ENCODE measurements at places on chromosomes 1 and 21.

DNA sequence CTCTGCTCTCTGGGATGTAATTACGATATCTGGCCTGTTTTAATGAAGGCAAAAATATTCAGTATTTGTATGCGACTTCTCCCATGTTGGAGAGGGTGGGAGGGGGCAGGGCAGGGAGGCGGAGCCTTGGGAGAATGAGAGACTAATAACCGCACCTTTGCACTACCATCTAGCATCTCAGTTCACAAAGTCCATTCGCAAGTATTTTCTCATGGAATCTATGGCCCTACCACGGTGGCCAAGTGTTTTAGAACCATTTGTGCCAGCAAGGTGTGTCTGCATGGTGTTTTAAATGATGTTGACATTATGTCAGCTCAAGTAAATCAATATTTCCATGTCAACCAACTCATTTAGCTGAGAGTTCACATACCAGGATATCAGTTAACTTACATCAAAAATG lies 14.3 kb upstream of the BLACAT1 start:
- DNase-seq, result no peak

GRCh38 chr1:196180847-196181593 lies 427.2 kb downstream of the KCNT2 start:
- no peak for DNase-seq

DNA sequence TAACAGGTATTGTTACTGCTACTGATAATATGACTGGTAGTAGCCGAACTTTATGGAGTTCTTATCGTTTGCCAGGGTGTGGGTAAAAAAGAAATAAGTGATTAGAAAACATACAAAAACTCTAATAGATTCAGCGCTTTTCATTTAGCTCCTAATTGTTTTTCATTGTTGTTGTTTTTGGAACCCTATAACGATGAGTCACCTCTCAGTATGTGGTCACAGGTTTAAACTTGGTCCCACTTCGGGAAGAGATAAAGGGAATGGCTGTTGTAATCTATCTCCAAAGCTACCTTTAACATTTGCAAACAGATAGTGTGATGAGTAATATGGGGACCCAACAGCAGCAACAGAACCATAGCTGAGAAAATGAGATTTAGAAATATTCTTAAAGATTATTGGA lies 62.7 kb upstream of the BCL10 start:
- no peak for DNase-seq

DNA sequence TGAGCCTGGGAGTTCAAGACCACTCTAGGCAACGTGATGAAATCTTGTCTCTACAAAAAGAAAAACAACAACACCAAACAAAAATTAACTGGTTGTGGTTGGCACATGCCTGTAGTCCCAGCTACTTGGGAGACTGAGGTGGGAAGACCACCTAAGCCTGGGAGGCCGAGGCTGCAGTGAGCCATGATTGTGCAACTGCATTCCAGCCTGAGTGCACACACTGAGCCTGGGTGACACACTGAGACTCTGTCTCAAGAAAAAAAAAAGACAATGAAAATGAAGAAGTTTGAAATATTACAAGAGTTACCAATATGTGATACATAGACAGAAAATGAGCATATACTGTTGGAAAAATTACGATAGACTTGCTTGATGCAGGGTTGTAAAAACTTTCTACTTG lies 31.9 kb downstream of the PDC start:
- no peak for DNase-seq

- no peak for DNase-seq
These were observed 18.1 kb downstream of the CNR2 start for GRCh38 chr1:23895082-23895481.

GRCh38 chr21:37368541-37369279 lies 2.1 kb downstream of the DYRK1A start:
- DNase-seq, result no peak

DNA sequence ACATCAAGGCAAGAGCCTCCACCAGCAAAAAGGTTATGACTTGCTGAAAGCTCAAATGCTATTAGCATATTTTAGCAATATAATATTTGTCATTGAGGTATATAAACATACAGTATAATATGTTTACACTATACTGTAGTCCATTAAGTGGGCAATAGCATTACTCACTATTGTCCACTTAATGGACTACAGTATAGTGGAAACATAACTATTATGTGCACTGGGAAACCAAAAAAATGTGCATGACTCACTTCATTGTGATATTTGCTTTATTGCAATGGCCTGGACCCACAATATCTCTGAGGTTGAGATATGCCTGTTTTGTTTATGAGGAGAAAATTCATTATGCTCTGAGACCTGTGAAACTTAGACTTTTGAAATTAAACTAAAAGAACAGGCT lies 300.0 kb downstream of the BARHL2 start:
- no peak for DNase-seq

DNA sequence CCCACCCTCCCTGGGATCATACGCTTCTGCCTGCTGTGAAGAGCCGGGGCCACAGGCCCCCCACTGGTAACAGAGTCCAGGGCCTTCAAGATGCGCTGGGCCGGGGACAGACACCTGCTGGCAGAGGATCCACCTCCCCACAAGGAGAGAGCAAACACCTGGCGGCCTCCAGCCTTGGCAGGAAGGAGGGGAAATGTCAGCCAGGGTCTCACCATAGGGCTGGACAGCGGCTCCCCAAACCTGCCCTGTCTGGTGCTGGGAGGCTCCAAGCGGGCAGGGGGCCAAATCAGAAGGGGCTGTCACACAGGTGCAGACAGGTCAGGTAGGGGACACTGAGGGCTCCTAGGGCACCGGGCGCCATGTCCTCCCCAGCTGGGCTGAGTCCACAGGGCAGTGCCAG lies 58.9 kb downstream of the KCNAB2 start:
- no peak for DNase-seq

- no peak for DNase-seq
These were observed 65.7 kb downstream of the ST6GALNAC3 start for GRCh38 chr1:76140227-76140626.

DNA sequence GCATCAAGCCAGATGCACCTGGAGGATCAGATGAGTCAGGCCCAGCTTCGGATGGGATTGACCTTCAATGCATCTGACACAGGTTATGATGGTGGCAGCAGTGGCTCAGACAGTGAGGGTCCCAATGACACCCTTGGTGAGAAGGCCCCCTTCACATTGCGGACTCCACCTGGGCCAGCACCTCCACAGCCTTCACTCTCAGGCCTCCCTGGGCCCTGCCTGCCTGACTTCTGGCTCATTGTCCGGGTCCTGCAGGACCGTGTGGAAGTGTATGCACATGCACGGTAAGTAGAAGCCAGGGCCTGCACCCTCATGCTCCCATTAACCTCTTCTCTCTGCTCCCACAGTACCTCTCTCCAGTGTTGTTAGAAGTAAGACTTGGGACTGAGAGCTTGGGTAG lies 20.8 kb downstream of the HYI start:
- DNase-seq, result no peak

- peak; percentile 38 for DNase-seq
These were observed 49.1 kb downstream of the ATP2B4 start for GRCh38 chr1:203675596-203676347.

GRCh38 chr21:36504067-36505058 lies 24.4 kb upstream of the CLDN14 start:
- no peak for DNase-seq

DNA sequence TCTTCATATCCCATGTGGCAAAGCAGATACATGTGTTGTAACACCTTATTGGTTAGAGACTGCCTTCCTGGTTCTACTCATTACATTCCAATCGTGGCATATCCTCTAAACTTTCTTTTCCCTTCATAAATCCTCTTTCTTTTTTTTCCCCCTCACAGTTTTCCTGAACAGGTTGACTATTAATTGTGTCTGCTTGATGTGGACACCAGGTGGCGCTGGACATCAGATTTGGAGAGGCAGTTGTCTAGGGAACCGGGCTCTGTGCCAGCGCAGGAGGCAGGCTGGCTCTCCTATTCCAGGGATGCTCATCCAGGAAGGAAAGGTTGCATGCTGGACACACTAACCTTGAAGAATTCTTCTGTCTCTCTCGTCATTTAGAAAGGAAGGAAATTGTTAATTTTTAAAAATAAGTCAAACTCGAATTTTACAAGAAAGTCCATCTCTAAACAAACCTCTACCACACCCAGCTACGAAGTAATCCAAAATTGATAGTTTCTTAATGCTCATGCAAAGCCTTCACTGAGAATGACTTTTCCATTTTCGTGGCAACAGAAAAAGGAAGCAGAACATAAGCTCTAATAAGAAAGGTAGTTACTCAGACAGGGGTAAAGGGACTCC lies 59.4 kb upstream of the ASB17 start:
- peak; percentile 17 for DNase-seq
